ENCODE measurements at places on chromosomes 5 and 9.

DNA sequence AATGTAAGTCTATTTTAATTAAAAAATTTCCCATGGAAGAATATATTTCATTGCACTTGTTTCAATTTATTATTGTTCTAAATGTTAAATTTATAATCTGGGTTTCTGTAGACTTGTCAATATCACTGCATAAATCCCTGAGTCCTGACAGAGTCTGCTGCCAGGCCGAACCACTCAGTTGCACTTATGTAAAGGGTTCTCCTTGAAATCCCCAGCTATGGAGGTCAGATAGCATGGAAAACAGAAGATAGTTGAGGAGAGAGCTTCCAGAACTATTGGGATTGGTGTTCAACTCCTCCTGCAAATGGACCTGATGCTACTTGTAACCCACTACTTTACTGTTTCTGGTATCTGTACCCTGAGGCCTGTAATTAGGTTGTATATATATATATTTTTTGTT lies 37.2 kb downstream of the KDM4C start:
- no peak for DNase-seq

GRCh38 chr9:118961857-118962256 lies 407.4 kb downstream of the BRINP1 start:
- DNase-seq: no peak

GRCh38 chr5:320524-321229 lies 837 bp upstream of the AHRR start:
- no peak for DNase-seq

- DNase-seq: no peak
Observed at GRCh38 chr9:124696101-124696500, 75.0 kb downstream of the NR6A1 start.

Measured in pons (tissue), 1 donor.